Neuronal stem cell (in vitro differentiated cells): ENCODE measurements at places on chromosomes 3 and 15.

DNA sequence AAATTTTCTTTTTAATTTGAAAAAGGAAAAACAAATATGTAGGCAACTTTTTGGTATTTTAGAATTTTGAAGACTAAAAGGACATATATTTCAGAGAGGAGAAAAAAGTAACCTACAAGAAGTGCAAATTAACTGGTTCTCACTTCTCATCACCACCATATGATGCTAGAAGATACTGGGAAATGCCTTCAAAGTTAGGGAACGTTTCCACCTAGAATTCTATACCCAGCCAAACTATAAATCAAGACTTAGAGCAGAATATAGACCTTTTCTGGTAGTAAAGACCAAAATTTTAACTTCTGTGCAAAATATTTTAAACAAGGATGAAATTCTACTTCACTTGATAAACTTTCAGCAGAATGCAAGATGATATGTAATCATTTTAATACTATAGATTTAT lies 112.3 kb upstream of the PHLDB2 start:
- no peak for DNase-seq

DNA sequence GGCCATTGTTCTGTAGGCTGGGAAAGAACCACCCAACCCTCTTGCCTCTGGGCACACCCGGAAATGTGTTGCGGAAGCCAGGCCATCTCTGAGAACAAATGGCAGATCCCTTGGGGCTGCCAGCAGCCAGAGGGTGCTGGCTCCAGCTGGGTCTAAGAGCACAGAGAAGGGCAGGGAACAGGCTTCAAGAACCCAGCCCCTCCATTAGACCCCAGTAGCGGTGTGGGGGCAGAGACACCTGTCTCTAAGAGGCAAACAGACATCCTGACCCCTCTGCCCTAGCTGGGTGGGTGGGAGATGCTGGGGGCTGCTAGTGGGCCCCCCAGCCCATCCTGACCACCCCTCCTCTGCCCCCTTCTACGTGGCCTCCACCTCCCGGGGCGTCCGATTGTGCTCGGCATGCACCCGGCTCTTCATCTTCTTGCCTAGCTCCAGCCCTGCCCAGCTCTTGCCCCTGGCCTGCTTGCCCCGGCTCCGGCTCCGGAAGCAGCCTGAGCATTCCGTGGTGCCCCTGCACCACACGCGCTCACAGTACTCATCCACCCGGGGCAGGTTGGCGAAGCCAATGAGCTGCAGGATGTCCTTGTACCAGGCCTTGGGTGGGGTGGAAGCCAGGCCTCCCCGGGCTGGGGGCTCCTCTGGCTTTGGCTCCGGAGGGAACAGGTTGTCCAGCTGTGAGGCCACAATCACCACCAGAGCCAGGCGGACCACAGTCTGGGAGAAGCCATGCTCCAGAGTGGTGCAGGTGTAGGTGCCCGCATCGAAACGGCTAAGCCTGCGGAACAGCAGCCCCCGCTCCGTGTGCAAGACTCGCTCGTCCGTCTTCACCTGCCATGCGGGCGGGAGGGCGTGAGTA lies 9.4 kb downstream of the SEMA3G start:
- no peak for DNase-seq

- no peak for DNase-seq
These were observed 24.3 kb upstream of the KPNA1 start for GRCh38 chr3:122538956-122539490.

DNA sequence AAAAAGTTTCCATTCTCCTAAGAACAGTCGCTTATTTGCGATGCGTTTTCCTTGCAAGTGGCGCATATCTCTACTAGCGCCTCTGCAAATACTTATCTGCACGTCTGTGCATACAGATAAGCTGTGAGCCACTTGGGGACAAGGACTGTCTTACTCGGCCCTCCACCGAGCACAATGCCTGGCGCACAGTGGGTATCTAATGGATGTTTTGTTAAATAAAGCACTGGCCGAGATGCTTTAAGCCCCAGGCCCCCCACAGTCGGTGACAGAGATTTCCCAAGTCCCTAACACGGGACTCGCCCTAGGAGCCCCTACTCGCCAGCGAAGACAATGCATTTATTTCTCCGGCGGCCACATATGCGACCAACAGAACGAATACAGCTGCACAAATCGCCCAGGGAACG lies 503 bp downstream of the HLTF start:
- DNase-seq = no peak

- DNase-seq = no peak
These were observed 493.8 kb downstream of the SHQ1 start for GRCh38 chr3:72354486-72354885.

DNA sequence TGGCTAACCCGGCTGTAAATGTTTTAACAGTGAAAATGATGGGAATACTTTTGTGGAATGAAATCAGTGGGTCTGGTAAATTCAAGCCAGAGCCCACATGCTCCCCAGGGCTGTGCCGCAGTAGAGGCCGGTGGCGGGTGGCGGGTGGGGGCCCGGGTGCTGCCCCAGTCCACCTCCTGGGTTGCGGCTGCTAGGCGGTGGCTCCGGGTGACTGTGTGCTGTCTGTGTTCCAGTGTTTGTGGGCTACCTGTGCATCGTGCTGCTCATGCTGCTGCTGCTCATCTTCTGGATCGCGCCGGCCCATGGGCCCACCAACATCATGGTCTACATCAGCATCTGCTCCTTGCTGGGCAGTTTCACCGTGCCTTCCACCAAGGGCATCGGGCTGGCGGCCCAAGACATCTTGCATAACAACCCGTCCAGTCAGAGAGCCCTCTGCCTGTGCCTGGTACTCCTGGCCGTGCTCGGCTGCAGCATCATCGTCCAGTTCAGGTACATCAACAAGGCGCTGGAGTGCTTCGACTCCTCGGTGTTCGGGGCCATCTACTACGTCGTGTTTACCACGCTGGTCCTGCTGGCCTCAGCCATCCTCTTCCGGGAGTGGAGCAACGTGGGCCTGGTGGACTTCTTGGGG lies 14.9 kb upstream of the NIPA2 start:
- DNase-seq = no peak

GRCh38 chr15:70406617-70407335 lies 309.1 kb upstream of the TLE3 start:
- no peak for DNase-seq

- DNase-seq = no peak
These were observed 58.6 kb downstream of the UACA start for GRCh38 chr15:70704731-70705130.

- DNase-seq = no peak
These were observed 49.3 kb upstream of the KCNAB1 start for GRCh38 chr3:156071031-156071430.

GRCh38 chr3:190366133-190366532 lies 21.8 kb upstream of the CLDN16 start:
- DNase-seq = no peak

GRCh38 chr3:35194666-35195065 lies 444.7 kb upstream of the ARPP21 start:
- DNase-seq = no peak

DNA sequence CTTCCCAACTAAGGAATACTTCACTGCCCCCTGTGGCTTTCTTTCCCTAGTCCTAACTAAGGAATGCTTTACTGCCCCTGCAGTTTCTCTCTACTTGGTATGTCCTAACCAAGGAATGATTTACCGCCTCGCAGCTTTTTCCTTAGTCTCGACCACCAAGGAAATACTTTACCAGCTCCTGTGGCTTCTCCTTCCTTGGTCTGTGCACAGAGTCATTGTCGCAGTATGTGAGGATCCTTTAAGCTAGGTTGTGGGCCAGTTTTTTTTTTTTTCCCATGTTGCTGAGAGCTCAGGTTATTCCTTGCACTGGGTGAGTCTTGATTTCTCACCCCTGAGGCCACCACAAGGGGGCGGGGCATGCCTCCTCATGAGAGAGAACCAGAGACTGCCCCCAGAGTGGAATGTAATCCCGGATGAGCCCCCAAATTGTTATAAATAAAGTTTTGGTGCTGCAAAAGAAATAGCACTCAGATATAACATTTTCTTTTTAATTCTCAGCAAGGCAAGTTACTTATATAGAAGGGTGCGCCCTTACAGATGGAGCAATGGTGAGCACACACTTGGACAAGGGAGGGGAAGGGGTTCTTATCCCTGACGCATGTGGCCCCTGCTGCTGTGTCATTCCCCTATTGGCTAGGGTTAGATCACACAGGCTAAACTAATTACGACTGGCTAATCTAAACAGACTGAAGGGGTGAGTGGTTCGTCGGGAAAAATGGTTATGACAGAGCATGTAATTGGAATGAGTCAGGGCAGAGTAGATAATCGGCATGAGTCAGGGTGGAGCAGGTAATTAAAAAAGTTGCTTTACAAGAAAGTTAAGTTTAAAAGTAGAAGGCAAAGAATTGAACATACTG lies 27.0 kb downstream of the NDUFB4 start:
- no peak for DNase-seq

DNA sequence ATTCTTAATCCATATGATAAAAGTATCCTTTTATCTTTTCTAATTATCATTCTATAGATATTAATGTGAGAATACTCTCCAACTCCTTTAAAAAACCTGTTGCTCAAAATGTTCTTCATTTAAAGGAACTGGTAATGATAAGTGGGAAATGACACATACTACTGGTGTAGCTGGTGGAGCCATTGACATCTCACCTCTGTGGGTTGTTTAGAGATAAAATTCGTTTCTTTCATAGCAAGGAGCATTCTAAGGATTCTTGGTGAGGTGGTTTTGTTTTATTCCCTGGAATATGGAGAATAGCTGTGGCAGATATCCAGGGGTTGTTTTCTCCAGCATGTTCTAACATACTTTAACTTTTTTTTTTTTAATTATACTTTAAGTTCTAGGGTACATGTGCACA lies 299.8 kb upstream of the THBS1 start:
- no peak for DNase-seq

DNA sequence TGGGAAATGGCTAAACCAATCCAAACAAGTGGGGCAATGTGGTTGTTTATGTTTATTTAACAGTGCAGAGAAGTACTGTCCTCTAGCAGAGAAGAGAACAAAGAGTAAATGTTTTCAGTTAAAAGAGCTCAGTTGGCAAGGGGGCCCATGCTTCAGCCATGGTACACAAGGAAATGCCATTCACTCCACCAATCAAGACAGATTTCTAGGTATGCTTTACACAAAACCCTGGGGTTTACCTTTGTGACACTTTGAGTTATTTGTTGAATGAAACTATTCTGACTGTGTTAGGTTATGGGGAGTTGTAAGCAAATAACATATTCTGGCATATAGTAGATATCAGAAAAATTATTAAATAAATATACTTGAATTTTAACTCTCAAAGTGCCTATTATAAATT lies 228.5 kb upstream of the MME start:
- no peak for DNase-seq

GRCh38 chr3:9826815-9827573 lies 16.8 kb downstream of the RPUSD3 start:
- DNase-seq = no peak

- DNase-seq = no peak
These were observed 309.5 kb upstream of the SLITRK3 start for GRCh38 chr3:165505657-165506056.

DNA sequence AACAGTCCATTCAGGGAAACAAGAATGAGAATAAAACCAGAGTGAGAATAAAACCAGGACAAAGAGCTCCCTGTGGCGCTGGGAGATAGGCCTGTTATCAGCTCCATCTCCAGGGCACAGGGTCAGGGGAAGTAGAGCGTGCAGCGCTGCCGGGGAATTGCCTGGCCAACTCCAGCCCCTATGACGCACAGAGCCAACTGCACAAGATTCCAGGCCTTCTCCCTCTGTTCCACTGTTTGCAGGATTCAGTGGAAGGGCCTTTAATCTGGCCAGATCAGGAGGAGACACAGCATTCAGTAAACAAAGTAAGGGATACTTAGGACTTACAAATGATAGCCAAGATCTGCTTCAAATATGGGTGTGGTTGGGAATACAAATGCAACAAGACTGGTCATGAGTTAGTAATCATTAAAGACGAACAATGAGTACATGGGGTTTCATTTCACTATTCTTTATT lies 49.4 kb downstream of the ITGB5 start:
- no peak for DNase-seq

- DNase-seq = no peak
These were observed 2.9 kb downstream of the ACY1 start for GRCh38 chr3:51986010-51986947.

DNA sequence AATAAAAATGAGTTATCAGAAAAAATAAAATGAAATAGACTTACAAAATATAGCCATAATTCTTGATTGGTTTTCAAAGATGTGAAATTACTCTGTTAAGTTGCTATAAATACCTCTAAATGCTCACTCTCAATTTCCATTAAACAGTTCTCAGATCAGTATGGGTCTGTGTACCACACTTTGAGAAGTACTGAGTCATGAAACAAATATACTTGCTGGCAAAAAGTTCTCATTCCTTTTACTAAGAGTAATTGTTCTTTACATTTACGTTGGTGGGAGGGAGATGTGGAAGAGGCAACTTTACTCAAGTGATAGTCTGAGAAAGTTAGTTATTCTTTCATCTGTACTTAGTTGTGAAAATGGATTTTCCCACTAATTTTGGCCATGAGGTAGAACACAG lies 96.3 kb downstream of the ZNF385D start:
- no peak for DNase-seq

GRCh38 chr15:74332611-74333010 lies 34.8 kb downstream of the CYP11A1 start:
- DNase-seq = no peak

DNA sequence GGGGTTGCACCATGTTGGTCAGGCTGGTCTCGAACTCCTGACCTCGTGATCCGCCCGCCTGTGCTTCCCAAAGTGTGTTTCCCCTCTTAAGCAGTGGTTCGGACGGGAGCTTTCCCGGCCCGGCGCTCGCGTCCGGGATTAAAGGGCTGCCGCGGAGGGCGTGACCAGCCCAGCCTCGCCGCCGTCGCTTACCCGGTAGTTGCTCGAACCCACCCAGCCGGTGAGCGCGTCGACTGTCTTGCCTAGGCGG lies 513 bp downstream of the CLASP2 start:
- no peak for DNase-seq

- no peak for DNase-seq
These were observed 1018.2 kb downstream of the MCTP2 start for GRCh38 chr15:95249524-95249923.

GRCh38 chr3:50876947-50877346 lies 202.2 kb downstream of the DOCK3 start:
- no peak for DNase-seq
